ENCODE measurements at places on chromosomes 1 and 21.

DNA sequence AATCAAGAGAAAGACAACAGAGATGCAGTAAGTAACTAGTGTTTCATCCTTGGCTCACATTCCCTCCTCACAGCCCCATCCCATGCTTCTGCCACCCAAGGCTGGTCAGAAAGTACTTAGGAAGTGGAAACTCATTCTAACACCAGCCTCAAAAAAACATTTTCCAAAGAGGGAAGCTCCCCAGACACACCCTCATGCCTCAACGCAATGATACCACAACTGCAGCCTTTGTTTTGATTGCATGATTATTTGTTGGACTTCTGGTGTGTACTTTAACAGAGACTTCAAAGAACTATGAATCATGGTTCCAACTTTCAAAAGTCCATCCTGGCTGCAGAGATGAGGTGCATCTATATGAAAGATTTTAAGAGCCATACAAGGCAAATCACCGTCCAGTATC is 45.2 kb upstream of the KCNA3 start:
- DNase-seq, result no peak

DNA sequence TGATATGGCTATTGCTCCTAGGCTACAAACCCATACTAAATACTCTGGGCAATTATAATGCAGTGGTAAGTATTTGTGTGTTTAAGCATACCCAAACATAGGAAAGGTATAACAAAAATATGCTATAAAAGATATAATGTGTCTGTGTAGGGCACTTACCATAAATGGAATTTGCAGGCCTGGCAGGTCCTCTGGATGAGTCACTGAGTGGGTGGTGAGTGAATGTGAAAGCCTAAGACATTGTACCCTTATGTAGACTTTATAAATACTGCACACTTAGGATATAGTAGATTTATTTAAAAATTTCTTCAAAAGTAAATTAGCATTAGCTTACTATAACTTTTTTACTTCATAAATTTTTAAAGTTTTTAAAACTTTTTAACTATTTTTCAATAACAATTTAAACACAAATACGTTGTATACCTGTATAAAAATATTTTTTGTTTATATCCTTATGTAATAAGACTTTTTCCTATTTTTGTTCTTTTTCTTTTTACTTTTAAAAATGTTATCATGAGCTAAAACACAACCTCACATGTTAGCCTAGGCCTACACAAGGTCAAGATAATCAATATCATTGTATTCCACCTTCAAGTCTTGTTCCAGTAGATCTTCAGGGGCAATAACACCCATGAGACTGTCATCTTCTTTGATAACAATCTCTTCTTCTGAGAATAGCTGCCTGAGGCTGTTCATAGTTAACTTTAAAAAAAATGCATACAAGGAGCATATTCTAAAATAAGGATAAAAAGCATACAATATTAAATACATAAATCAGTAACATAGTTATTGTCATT is 306.3 kb upstream of the RGS18 start:
- no peak for DNase-seq

DNA sequence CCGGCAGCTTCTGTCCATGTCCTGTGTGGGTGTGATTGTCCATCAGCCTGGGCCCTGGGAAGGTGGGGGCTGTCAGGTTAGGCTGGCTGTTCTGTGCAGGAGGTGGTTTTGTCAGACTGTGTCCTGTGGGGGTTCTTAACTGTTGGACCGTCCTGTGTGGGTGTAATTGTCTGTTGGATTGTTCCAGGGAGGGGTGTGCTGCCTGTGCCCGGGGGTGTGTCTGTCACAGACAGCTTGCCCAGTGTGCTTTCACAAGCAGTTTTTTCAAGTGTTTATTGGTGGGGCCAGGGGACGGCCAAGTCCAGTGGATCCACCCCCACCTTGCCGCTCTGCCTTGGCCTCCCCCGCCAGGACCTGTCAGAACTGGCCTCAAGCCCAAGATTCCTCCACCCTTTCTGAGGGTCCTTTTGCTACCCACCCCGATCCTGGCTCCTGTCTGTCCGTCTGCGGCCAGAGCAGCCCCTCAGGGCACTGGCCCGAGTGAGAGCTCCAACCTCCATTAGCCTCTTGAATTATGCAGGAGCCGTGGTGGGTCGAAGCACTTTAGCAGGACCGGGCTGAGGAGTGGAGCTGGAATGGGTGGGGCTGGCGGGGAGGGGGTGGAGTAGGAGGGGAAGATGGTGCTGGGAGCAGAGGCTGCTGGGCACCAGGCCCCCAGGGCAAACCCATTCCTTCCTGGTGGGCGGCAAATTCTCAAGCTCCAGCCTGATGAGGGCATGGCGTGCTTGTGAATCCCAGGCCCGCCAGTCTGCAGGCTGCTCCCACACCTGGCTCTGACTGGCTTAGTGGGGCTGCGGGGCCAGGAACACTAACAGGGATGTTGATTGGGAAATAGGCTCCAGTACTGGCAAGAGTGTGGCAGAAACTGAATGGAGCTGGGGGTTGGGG is 47.2 kb downstream of the PTPRF start:
- no peak for DNase-seq

- DNase-seq, result no peak
Measured at GRCh38 chr1:162882248-162882674, 21.3 kb upstream of the CCDC190 start.

DNA sequence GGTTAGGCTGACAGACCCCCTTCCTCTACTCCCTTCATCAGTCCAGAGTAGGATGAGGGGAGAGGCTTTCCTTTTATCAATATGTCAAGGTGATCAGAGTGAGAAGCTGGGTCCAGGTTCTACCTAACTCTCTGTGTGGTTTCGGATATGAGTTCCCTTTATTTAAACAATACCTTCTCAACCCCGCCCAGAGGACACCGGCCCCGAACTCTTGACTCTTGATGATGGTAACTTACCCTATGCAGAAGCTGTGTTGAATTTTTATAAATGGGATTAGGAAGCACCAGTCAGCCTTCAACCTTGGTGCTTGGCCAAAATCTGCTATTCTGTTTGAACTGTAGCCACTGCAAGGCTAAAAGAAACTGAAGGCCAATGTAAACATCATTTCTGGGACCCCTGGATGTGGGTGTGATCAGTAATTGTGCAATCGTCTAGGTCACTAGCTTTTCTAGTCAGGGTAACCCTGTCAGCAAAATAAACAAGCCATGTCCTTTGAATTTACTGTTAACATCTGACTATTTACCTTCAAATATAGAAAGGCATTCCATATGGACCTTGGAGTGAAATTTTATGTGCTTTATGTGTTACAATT is 398.3 kb downstream of the SEC16B start:
- no peak for DNase-seq

- no peak for DNase-seq
Measured at GRCh38 chr21:45981151-45982091, at the start of gene COL6A1. TSS of gene COL6A1 (plus strand) at chr21:45981770. CDS start at chr21:45981851, 81 bp downstream.

- no peak for DNase-seq
Measured at GRCh38 chr1:75135573-75136194, 1.5 kb downstream of the LHX8 start.

DNA sequence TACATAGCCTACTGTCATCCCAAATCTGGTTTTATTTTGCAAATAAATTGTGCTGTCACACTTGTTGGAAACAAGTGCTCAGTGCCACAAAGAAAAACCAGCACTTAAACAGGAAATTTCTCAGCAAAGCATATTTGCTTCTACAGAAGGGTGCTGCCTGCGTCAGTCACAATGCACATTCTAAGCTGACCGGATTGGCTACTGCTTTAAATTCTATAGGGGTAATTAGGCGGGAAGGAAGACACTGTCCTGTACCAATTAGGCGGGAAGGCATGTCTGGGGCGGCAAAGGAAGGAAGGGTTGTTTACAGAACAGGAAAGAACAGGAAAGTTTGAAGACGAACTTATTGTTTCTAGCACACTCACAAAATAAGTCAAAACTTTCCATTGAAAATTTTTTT is 2.8 kb downstream of the IFI16 start:
- no peak for DNase-seq

- no peak for DNase-seq
Measured at GRCh38 chr1:220879076-220879508, at the start of gene HLX. TSS of gene HLX (plus strand) at chr1:220879443. CDS start at chr1:220879858, 415 bp downstream.

DNA sequence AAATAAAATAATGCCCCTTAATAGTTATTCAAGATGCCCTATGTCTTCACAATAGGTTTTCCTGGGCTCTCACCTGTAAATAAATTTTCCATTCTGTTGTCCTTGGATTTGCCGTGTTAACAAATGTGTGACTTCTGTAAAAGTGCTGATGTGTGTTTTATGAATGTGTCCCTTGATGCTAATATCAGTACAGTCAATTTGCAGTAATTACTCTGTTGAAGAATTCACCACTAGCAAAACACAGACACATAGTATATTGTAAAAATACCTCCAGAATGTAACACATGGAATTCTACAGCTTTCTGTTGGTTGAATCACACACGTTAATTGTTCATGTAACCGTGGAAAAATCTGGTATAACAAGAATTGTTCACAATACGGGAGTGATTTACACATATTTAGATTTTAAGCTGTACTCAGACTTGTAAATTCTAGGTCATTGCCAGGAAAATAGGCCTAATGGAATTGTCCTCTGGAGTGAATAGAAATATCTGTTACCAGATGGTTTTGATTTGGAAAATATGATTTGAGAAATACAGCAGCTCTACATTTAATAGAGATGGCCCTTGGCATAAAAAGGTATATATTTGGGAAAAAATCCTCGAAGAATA is 36.7 kb upstream of the KCNK2 start:
- DNase-seq, result no peak

DNA sequence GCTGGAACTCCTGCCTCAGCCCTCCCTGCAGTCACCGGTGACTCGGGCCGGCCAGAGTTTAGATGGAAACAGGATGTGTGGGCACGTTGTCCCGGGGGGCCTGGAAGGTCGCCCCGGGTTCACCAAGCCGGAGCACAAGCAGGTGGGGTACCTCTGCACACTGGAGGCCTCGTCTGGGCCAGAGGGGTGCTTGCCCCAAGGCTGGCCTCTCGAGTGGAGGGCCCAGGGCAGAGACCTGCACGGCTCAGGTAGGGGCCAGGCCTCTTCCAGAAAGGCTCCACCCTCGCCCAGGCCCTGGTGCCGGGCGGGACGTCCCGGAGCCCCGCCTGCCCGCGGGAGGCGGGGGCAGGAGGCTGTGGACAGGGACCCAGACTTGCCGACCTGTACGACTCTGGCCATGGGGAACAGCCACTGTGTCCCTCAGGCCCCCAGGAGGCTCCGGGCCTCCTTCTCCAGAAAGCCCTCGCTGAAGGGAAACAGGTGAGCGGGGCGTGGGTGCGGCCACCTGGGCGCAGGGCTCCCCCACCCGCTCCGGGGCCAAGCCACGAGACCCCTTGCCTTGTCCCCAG is at the start of gene PLEKHN1:
Gene PLEKHN1 (plus strand): TSS at position 348 of the 569 bp plus-strand sequence. CDS start 50 bp downstream, at position 398.
- no peak for DNase-seq

DNA sequence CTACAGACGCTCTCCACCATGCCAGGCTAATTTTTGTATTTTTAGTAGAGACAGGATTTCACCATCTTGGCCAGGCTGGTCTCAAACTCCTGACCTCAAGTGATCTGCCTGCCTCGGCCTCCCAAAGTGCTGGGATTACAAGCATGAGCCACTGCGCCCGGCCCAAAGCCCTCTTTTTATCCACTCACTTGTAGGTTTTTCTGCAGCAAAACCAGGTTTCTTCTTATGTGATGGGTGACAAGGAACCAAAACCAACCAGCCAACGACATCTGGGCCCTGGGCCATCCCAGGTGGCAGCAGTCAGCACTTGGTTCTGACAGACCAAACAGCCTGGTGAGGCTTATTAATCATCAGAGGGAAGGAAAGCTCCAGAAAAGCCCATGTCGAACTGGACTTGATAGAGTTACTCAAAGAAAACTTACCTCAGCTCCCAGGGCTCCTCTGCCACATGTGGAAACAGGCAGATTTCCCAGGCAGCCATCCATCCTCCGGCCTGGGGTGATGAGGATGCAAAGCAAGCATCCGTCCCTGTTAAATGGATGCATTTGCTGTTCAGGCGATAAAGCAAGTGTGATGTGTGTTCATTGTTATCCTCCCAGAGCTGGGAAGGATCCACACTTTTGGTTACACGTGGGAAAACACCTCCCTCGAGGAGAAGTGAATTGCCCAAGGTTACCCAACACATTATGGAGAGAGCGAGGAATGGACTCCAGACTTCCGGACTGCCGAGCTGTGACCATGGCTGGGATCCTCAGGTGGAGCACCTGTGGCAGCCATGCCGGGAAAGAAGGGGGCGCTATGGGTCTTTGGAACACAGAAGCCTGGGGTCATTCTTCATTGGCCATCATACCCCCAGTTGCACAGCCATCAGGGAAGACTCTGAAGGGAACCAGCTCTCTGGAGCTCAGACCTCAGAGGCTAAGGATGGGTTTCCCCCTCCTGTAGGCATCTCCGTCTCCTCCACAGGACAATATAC is 118.8 kb downstream of the HUNK start:
- DNase-seq, result no peak

GRCh38 chr21:33187276-33187675 is 42.5 kb upstream of the IFNAR2 start:
- DNase-seq, result no peak

All from stimulated activated CD8-positive, alpha-beta memory T cell treated with anti-CD3 and anti-CD28 coated beads, Interleukin-4, amount 100 ng/mL, for 4 hours (primary cell).